Stimulated activated CD4-positive, alpha-beta T cell treated with anti-CD3 and anti-CD28 coated beads, Interleukin-2, amount 100 ng/mL, for 48 hours (primary cell): ENCODE measurements at places on chromosomes 6 and 20.
A peak's percentile ranks its signal among the peaks of the same experiment; 100 is the strongest.

- DNase-seq: no peak
These were observed 41.8 kb downstream of the BMP7 start for GRCh38 chr20:57224641-57225138.

GRCh38 chr6:108117427-108118358 is 43.2 kb upstream of the OSTM1 start:
- no peak for DNase-seq

- DNase-seq: peak; percentile 36
These were observed 146.4 kb downstream of the AKAP7 start for GRCh38 chr6:131281471-131282270.

DNA sequence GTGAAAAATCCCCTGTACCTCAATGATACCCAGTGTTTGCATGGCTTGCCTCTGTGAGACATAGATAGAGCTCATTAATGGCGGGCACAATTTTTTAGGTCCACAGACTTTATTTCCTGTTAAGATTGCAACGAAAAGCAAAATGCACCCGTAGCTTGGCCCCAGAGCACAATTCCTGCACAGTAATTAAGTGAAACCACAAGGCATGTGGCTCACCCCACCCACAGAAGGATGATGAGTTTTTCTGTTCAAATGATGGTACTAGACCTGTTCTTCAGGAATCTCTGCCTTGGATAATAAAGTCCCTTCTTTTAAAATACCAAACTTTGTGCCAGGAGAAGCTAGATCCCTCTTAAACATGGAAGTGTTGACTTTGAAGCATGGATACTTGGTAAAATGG is 738.1 kb downstream of the QKI start:
- DNase-seq: no peak

- DNase-seq: no peak
These were observed 56.5 kb upstream of the NRSN1 start for GRCh38 chr6:24069526-24069925.

DNA sequence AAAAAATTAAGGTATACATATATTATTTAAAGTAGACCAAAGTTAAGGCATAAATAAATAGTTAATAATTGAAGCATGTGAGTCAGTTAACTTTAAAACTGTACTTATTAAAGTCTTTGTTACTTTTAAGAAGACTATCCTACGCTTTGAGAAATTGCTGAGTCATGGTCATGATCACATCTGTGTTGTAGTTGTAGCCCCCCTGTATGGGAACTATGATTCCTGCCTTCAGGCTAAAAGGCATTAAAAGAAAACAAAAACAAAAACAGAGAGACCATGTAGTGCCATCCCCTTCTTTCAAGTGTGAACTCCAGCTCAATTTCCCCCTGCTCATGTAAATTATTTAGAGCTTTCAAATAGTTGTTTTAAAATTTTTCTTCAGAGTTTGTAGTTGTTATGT is 123.4 kb downstream of the FLRT3 start:
- DNase-seq: no peak

DNA sequence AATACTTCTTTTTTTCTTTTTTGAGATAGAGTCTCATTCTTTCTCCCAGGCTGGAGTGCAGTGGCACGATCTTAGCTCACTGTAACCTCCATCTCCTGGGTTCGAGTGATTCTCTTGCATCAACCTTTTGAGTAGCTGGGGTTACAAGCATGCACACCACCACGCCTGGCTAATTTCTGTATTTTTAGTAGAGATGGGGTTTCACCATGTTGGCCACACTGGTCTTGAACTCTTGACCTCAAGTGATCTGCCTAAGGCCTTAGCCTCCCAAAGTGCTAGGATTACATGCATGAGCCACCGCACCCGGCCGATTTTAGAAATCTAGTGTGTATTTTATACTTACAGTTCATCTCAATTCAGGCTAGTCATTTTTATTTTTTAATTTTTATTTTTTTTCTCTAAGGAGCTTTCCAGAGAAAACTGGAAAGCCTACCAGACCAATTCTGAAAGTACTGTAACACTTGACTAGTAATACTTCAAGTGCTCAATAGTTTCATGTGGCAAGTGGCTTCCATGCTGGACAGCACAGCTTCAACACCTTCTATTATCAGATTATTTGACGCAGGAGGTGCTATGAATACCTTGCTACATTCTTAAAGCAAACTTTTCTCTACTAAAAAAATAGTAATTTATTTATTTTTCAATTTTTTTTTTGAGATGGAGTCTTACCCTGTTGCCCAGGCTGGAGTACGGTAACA is 25.0 kb downstream of the POLR1C start:
- DNase-seq: no peak

DNA sequence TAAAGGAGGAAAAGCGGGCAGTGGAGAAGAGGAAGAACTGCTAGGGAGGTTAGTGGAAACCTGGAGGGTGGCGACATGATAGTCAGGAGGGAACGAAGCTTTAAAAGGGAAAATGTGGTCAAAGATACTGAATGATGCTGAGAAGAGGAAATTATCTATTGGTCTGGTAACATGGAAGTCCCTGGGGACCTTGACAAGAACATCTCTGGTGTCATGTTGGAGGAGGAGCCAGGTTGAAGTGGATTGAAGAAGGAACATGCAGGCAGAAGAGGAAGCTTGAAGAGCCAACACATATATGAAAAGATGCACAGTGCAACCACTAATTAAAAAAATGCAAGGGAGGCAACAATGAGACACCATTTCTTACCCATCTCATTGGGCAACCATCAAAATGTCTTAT is 251.9 kb upstream of the RNF24 start:
- DNase-seq: no peak

DNA sequence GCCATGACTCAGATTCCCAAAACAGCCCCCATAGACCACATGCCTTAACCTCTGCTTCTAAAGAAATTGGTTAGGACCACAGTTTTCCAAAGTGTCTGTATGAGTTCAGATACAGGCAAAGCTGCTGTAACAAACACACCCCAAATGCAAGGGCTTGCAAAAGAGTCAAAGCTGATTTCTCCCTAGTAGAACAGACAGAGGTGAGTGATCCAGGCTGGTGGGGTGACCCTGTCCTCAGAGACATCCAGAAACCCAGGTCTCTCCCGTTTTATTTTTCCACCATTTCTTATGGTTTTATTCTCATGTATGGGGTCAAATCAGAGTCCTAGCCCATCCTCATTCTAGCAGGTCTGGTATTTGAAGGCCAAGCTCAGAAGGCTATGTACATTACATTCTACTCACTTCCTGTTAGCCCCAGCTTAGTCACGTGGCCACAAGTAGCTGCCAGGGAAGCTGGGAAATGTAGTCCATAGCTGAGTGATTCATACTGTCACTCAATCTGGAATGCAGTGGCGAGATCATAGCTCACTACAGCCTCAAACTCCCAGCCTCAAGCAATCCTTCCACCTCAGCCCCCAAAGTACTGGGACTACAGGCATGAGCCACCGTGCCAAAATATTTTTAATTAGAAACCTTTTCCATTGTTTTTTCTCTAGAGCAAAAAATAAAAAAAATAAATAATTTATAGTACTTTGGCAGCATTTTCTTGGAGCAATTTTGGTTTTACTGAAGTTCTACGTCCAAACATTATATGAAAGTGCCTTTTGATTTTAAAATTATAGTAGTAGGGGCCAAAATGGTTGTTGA is 175.2 kb downstream of the ZMYND8 start:
- no peak for DNase-seq

GRCh38 chr6:23454080-23454976 is 671.7 kb upstream of the NRSN1 start:
- DNase-seq: no peak
